NCI-H1092 (cell line): ENCODE measurements at places on chromosomes 16 and 17.

- DNase-seq: no peak
These were observed at the start of gene CTF1 for GRCh38 chr16:30896261-30896888. Gene CTF1 (plus strand): TSS chr16:30896614. CDS start chr16:30896644, 30 bp downstream.

- DNase-seq: no peak
These were observed 721 bp upstream of the BEAN1 start for GRCh38 chr16:66426112-66427035.

DNA sequence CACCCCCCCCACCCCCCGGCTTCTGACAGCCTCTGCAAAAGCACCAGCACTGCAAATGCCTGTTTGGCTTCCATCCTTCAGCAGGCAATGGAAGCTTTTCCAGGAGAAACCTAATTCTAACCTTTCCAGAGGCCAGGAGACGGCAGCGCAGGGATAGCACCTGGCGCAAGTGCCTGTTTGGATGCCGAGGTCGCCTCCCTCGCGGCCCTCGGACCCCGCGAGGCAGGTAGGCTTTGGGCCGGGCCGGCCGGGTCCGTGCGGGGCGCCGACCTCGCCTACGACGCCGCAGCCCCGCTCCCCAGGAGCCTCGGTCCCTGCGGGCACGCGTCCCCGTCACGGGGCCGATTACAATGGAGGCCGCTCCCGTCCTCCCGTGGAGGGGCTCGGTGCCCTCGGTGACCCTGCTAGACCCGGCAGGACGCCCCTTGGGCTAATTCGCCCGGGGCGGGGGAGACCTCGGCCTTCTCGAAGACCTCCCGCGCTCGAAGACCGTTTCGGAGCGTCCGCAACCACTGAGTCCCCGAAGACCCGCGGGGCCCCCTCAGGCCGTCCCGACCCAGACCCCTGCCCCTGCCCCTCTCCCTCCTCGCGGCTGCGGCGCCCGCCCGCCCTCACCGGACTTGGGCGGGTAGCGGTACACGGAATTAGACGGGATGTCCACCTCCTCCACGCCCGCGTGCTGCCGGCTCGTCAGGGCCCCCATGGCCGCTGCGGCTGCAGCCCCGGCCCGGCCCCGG is 587 bp downstream of the RNF157 start:
- DNase-seq: no peak

DNA sequence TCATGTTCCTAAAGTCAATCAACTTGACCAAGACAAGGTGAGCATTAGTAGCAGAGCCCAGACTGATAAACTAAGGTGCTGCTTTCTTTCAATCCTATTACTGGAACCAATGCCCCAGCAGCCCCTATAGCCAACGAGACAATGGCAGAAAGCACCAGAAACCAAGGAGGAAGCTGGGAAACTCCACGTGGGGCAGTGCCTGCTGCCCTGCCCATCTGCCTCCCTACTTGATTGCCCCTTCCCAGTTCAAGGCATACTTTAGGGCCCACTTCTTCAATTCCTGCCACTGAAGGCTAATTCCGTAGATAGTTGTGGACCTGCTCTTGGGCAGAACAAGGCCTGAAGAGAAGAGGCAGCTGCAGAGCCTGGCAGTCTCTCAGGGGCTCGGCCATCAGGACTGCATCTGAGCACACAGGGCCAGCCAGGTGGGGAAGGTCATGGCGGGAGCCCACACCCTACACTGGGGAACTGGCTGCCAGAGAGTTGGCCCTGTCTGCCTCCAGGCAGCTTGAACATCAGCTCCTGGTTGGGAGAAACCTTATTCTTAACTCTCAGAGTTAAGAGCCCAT is 30.9 kb downstream of the WSB1 start:
- DNase-seq: no peak

DNA sequence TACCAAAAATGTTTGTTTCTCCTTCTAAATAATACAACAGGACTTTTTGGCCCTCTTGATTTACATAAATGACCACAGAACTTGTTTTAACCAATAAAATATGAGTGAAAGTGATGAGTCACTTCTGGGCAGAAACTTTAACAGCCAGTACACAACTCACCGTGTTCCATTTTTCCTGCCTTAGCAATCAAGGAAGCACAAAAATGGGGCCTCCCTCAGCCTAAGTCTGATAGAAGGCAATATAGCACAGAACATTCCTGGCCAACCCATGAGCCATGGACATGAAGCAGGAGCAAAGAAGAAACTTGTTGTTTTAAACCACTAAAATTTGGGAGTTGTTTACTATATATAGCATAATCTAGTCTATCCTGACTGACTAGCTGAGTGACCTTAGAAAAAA is 61.1 kb upstream of the MTMR4 start:
- no peak for DNase-seq

GRCh38 chr17:59160157-59161025 is 4.8 kb downstream of the PRR11 start:
- no peak for DNase-seq

DNA sequence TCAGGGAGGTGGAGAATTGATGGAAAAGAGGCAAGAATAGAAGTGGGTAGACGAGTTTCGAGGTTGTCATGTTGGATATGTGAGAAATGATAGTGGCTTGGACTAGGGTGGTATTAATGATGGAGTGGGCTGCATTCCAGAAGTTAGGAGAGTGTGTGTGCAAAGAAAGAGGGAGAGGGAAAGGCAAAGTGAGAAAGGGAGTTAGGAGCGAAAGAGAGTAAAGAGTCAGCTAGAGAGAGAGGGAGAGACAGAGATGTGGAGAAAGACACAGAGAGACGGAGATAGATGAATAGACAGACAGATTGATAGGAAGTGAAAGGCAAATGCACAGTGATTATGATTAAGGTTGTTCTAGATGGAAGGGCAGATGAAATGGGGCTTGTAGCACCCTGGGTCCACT is 5.4 kb upstream of the GPR139 start:
- DNase-seq: no peak

DNA sequence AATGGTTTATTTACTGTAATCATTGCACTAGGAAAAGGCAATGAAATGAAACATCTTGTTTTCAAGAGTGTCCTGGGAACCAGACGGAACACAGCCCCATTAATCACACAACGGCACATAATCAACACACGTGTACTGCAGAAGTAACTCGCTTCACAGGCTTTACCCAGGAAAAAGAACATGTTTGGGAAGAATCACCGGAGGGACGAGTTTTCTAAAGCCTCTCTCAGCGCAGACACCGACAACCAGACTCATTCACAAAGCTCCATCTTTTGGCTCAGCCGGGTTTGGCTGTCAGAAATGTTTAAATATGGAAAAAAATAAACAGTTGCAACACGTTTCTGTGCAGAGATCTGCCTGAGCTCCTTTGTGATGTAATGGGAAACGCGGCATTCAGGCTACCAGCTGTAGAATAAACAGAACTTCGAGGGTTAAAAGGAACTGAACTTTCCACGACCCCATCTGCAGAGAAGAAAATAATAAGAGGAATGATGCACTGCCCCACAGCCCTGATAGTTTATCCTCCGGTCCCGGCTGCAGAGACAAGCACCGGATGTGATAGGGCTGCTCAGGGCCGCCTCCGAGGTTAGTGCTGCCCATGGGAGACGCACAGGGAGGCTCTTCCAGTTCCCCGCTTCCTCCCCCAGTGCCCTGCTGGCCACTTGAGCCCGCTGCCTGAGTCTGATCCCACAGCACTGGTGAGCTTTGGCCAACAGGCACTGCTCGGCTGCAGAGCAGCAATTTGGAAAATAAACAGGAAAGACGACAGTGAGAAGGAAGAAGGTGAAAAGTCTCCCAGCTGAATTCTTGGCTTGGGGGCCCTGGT is 119.8 kb downstream of the HIC1 start:
- peak; percentile 10 for DNase-seq

DNA sequence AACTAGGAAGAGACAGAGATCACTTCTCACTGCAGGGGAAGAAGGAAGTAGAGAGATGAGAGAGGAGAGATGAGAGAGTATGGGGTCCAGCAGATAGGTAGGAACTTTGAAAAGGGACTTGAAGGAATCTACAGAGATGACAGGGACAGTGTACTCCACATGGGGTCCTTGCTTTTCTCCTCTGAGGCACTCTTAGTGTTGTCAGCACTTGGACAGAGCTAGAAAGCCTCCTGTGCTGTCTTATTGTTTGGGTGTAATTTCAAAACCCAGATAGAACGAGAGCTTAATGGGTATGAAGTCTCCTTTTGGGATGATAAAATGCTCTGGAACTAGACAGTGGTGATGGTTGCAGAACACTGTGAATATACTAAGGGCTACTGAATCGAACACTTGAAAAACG is 65.2 kb downstream of the ASIC2 start:
- no peak for DNase-seq

DNA sequence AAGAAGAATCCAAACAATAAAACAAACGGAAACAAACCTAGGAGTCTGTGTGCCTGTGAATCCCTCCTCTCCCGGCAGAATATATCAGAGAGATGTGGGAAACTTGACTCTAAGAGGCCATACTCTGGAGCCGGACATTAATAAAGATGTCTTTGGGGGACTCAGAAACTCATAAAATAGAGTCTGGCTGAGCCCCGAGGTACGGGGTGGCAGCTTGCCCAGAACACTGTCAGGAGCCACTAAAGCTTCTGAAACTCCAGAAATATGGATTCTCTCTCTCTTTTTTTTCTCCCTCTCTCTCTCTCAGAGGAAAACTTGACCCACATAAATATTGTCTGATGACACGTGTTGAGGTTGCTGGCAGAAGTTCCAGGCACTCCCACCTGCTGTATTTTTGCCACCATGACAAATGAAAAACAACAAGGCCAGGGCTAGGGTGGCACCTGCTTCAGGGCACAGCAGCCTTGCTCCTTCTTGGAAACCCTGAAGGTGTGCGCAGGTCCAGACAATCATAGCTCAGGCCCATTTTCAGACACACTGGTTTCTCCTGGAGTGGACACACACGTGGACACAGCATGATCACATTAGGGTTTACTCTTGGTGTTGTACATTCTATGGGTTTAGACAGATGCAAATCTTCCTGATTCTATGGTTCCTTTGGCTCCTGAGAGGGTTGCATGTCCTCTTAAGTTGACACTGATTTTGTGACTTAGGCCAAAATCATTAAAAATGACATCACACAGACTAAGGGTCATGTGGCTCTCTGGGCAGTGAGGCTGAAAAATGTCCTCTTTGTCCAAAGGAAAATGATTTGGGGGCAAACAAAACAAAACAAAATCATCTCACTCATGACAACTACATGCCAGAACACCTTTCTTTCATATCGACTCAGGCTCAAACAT is 282.6 kb upstream of the IRX3 start:
- no peak for DNase-seq

DNA sequence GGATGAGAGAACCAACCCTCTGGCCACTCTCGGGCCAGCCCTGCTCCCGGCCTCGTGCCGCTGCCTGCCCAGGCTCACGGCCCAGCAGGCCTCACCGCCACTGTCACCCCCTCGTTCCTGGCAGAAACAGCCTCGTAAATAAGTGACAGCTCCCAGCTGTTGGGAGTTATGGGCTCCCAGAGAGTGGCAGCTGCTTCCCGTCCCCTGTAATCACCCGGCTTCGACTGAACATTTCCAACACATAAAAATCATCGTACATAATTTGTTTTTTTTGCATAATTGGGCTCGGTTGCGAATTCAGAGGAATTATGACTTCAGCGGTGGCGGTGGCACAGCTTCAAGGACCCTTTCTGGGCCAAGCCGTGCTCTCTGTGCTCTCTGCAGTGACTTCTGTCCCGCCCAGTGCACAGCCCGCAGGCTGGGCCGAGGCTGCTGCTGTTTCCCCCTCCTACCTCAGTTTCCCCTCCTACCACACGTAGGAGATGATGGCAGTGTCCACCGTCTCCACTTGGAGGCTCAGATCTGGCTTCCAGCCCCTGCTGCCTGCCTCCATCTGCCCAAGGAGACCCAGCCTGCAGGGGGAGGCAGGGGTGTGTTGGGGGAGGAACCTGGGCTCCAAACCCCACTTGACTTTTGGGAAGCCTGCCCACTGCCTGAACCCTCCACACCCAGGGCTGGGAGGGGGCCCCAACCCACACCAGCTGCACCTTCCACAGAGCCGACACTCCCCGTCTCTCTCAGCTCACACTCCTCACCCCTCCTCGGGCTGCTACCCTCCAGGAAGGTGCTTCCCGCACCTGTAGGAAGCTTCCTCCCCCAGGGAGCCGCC is 84.9 kb downstream of the RTN4RL1 start:
- DNase-seq: no peak

DNA sequence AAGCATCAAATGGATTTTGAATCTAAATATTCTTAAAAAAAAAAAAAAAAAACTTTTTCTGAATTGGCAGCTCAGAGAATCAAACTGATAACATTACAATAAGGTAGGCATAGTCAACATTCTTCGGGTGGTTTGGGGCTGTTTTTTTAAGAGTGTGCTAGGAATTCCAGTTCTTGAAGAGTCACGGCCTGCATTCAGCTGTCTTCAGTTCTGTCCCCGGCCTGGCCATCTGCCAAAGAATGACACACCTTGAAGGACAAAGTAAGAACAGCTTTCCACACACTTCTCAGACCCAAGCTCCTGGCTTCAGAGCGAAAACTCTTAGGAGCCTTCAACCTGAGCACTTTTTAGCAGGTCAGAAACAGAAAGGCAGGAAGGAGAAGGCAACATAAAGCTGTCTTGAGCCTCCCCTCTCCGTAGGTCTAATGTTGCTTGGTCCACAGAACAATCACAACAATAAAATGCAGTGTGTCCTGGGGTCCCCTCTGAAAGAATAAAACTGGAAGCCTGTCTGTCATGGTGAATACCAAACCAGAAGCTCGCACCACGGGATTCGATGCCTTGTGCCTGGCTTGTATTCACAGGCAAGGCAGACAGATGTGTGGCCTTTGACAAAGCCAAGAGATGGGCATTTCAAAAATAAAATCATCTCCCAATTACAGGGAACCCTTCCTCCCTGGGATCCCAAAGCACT is 524.4 kb upstream of the ZFHX3 start:
- DNase-seq: no peak

DNA sequence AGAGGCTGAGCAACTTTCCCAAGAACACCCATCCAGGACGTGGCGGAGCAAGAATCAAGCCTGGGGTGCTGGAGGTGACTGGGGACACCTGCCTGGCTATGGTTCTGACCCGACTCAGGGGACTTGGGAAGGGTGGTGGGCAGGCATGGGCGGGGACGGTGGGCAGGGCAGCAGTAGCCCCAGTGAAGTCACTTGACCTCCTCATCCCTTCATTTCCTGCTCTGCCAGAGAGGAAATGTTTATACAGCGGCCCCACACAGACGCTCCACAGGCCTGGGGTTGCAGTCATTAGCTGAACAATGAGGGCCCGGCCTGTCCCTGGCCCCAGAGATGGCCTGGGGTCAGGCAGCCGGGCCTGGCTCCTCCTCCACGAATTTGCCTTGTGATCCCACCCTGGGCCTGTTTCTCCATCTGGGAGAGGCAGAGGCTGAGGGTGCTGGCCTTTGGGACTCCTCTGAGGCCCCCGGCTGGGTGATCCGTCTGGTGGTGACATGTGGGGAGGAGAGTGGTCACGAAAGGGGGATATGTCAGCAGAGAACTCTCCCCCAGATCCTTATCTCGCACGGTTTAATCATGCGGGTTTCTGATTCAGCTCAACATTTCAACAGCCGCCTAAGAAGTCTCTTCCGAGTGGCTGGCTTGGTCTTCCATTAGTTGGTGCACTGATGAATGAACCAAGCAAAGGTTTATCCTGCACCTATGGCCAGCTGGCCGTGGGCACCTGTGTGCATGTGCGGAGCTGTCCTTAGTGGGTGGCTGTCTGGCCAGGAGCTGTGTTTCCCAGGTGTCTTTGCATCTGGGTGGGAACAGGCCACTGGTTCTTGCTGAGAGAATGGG is 175.9 kb downstream of the IRF8 start:
- no peak for DNase-seq
